Stimulated activated CD8-positive, alpha-beta memory T cell treated with anti-CD3 and anti-CD28 coated beads, Interleukin-15, amount 100 ng/mL, for 48 hours (primary cell): ENCODE measurements at places on chromosomes 11 and 22.

DNA sequence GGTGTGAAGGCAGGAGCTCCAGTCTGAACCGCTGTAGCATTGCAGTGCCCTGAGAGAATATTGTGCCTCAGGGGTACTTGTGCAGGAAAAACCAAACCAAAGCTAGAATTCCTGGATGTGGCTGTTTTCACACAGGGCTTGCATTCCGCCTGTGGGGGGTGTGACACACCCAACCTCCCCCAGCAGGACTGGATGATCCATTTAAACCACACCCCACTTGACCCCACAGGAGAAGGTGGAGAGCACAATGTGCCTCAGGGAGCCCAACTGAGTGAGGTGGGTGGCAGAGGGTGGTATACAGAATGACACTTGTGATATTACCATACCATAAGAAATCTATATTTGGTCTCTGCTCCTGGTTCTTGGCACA lies 66.9 kb upstream of the SLC22A12 start:
- DNase-seq: no peak

GRCh38 chr11:123799438-123799837 lies 6.7 kb downstream of the OR6M1 start:
- no peak for DNase-seq

GRCh38 chr22:38191731-38192474 lies 9.9 kb upstream of the MAFF start:
- no peak for DNase-seq

- no peak for DNase-seq
These were observed 192.2 kb upstream of the SORL1-AS1 start for GRCh38 chr11:121645001-121645400.

GRCh38 chr11:16750417-16750816 lies 12.0 kb downstream of the C11orf58 start:
- DNase-seq: no peak
